ENCODE measurements at places on chromosomes 2 and 18. TPM values are rescaled to one million over a fixed set of nuclear protein-coding genes. Genes with fewer than 3 reads are reported as not detected.
A peak's percentile ranks its signal among the peaks of the same experiment; 100 is the strongest.

- no peaks in the 10 kb centered on the region for H3K36me3 ChIP-seq
- no peak overlapping the region for H3K27ac ChIP-seq
- no peak overlapping the region for H3K4me3 ChIP-seq
- H3K27me3 ChIP-seq, result no peaks in the 10 kb centered on the region
These were observed 319.8 kb downstream of the ETAA1 start for GRCh38 chr2:67716895-67717396.

GRCh38 chr2:102696463-102696862 lies 65.4 kb upstream of the TMEM182 start:
- no peaks in the 10 kb centered on the region for H3K36me3 ChIP-seq
- no peaks in the 10 kb centered on the region for H3K4me1 ChIP-seq
- no peak overlapping the region for H3K27ac ChIP-seq
- H3K27me3 ChIP-seq, result no peaks in the 10 kb centered on the region
- no peak for DNase-seq

- H3K27me3 ChIP-seq, result no peaks in the 10 kb centered on the region
- DNase-seq, result no peak
- H3K36me3 ChIP-seq, result no peaks in the 10 kb centered on the region
- H3K4me3 ChIP-seq, result no peak overlapping the region
- no peak overlapping the region for H3K27ac ChIP-seq
These were observed 524.0 kb downstream of the SOX11 start for GRCh38 chr2:6216234-6216633.

DNA sequence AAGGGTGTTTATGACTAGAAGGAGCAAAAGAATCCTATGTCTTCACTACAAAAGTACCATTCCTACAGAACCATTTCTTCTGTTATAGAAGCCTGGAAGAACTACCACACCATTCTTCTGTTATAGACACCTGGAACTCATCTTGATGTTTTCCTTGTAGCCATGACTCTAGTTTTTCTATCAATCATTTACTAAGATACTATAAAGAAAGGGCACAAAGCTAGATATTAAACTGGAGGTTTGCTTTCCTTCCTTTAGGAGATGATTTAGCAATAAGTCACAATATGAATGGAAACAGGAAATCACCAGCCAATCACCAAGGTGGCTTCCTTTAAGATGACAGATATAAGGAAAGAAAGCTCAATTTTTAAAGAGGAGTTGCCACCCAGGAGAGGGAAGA lies 100.3 kb upstream of the NEUROD1 start:
- no peaks in the 10 kb centered on the region for H3K36me3 ChIP-seq
- peaks cover 19% of the 10 kb centered on the region for H3K4me1 ChIP-seq
- no peak overlapping the region for H3K27ac ChIP-seq
- H3K27me3 ChIP-seq, result peaks cover 6% of the 10 kb centered on the region
- no peak overlapping the region for H3K4me3 ChIP-seq

DNA sequence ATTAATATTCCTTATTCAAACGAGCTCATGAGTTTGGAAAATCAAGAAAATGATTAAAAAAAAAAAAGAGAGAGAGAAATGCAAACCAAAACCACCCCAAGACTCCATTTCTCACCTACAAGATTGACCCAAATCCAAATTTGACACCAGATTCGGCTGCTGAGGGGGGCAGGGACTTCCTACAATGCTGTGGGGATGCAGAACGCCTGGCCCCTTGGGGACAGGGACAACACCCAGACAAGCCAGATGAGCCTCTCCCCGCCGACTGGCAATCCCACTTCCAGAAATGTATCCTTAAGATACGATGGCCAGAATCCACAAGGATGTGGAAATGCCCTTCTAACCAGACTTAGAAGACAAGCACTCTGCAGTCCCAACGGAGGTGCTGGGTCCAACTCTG lies 20.7 kb downstream of the BOK start:
- peaks cover 12% of the 10 kb centered on the region for H3K36me3 ChIP-seq
- H3K4me3 ChIP-seq, result no peak overlapping the region
- no peaks in the 10 kb centered on the region for H3K4me1 ChIP-seq
- no peaks in the 10 kb centered on the region for H3K27me3 ChIP-seq

DNA sequence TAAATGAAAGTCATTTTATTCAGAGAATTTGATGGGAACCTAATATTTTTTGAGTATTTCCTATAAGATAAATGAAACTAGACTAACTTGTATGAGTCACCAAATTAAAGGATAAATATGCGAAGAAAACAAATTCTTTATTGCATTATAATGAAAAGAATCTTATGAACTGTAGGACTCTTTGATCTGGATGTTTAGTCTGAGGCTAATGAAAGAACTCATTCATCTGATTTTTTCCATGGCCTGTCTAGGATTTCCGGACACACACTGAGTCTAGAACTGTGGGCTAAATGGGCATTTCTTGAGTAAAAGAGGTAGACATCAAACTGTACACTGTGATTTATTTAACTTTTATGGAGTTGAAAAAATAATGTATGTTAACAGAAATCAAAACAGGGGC lies 43.0 kb downstream of the ZNF519 start:
- H3K4me3 ChIP-seq, result no peak overlapping the region
- no peaks in the 10 kb centered on the region for H3K27me3 ChIP-seq
- H3K36me3 ChIP-seq, result no peaks in the 10 kb centered on the region
- DNase-seq, result no peak
- no peak overlapping the region for H3K27ac ChIP-seq
- no peaks in the 10 kb centered on the region for H3K4me1 ChIP-seq

DNA sequence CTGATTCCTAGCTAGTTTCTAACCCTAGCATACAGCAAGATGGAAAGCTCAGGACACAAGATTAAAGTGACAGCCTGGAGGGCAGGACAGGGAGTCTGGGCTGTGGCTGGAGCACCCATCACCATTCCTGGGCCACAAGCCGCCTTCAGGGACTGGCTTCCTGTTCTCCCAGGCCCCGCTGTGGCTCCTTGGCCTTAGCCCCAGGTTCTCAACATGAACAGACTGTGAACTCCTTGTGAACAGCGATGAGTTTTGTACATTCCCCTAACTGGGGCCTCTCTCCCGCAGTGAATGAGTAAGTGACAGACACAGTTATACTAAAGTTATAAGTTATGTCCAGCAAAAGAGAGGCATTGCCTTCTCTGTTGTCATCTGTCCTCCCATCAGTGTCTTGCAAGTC lies 35.9 kb upstream of the SLC14A1 start:
- no peaks in the 10 kb centered on the region for H3K4me1 ChIP-seq
- H3K36me3 ChIP-seq, result no peaks in the 10 kb centered on the region
- no peak for DNase-seq

- no peaks in the 10 kb centered on the region for H3K4me1 ChIP-seq
- H3K27ac ChIP-seq, result no peak overlapping the region
- H3K4me3 ChIP-seq, result no peak overlapping the region
- no peak for DNase-seq
These were observed 13.4 kb upstream of the NEMP2 start for GRCh38 chr2:190547886-190548285.

- no peaks in the 10 kb centered on the region for H3K27me3 ChIP-seq
- no peaks in the 10 kb centered on the region for H3K4me1 ChIP-seq
- H3K27ac ChIP-seq, result no peak overlapping the region
- H3K4me3 ChIP-seq, result no peak overlapping the region
- no peaks in the 10 kb centered on the region for H3K36me3 ChIP-seq
These were observed 250.3 kb downstream of the SLC4A3 start for GRCh38 chr2:219877728-219878127.

DNA sequence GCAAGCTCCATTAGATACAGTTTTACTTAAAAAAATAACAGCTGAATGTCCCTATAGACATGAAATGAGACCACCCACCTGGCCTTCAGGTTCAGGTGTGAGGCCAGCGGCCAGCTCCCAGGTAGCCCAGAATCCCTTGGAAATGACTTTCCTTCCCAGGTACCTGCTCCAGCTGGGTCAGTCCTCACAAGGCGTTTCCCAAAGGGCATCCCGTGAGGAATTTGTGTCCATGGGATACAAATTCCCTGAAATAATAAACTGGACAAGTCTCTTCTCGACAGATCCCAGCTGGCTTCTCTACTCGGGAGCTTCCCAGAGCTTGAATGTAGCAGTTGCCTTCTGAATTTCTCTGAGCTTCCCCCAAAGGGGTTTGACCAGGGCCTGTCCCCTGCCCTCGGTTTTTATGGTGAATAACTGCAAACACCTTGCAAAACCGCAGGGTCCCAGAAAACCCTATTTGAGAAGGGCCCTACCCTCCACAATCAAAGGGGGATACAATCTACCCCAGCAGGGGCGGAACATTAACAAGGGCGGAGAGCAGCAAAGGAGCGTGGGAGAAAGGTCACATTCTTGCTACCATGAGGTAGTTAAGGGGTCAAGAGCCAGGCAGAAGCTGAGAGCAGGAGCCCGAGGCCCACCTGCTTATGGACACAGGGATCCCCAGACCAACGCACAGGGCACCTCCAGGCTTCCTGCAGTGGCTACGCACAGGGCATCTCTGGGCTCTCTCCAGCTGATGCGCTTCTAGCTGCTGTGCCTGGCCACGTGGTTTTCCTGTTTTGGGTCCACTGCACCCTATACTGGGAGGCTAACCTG lies 107.7 kb downstream of the HDAC4 start:
- H3K27ac ChIP-seq, result no peak overlapping the region
- DNase-seq, result no peak
- no peak overlapping the region for H3K4me3 ChIP-seq
- no peaks in the 10 kb centered on the region for H3K36me3 ChIP-seq
- H3K27me3 ChIP-seq, result no peaks in the 10 kb centered on the region

- H3K4me3 ChIP-seq, result no peak overlapping the region
- H3K4me1 ChIP-seq, result peaks cover 4% of the 10 kb centered on the region
- no peaks in the 10 kb centered on the region for H3K27me3 ChIP-seq
- no peak for DNase-seq
- H3K27ac ChIP-seq, result no peak overlapping the region
These were observed 118.8 kb downstream of the MGAT5 start for GRCh38 chr2:134372611-134373131.

GRCh38 chr2:8101614-8102277 lies 580.1 kb upstream of the ID2 start:
- H3K27ac ChIP-seq, result no peak overlapping the region
- H3K4me3 ChIP-seq, result no peak overlapping the region
- H3K36me3 ChIP-seq, result no peaks in the 10 kb centered on the region
- H3K4me1 ChIP-seq, result no peaks in the 10 kb centered on the region
- H3K27me3 ChIP-seq, result no peaks in the 10 kb centered on the region

- H3K36me3 ChIP-seq, result no peaks in the 10 kb centered on the region
- no peak overlapping the region for H3K27ac ChIP-seq
- peaks cover 39% of the 10 kb centered on the region for H3K4me1 ChIP-seq
- no peaks in the 10 kb centered on the region for H3K27me3 ChIP-seq
- no peak for DNase-seq
These were observed 33.9 kb downstream of the MBP start for GRCh38 chr18:77098538-77099174.

DNA sequence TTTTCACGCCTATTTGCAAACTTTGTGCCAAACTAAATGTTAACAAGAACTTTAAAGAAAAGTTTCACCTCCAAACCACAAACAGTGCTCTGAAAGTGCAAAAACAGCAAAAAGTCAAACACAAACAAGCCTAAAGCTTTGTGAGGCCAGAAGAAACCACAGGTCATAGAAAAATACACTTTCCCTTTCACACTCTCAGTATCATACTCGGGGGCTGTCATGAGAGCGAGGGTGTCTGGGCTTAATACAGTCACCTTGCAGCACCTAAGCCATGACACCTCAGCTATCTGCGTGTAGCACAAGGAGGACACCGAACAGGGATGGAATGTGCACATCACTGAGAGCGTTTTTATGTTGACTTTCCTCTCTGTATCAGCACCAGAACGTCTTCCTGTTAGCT lies 26.6 kb upstream of the SEH1L start:
- H3K36me3 ChIP-seq, result no peaks in the 10 kb centered on the region
- no peaks in the 10 kb centered on the region for H3K4me1 ChIP-seq
- no peaks in the 10 kb centered on the region for H3K27me3 ChIP-seq
- no peak for DNase-seq
- no peak overlapping the region for H3K27ac ChIP-seq

- H3K4me3 ChIP-seq, result peak overlapping the region; percentile 57
- peak overlapping the region; percentile 89 for H3K27ac ChIP-seq
- DNase-seq, result no peak
- peaks cover 13% of the 10 kb centered on the region for H3K4me1 ChIP-seq
- H3K27me3 ChIP-seq, result peaks cover 90% of the 10 kb centered on the region
These were observed 1.8 kb upstream of the BCL11A start for GRCh38 chr2:60555066-60555782.

DNA sequence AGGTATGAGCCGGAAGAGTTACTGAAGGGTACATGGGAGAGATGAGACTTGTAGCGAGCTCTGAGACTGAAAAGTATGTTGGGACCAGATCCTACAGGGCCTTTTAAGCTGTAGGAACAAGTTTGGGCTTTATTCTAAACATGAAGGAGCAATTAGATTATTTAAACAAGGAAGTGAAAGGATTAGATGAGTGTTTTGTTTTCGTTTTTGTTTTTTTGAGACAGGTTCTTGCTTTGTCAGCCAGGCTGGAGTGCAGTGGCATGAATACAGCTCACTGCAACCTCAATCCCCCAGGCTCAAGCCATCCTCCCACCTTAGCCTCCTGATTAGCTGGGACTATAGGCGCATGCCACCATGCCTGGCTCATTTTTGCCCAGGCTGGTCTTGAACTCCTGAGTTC lies 110.7 kb downstream of the C1D start:
- no peak overlapping the region for H3K27ac ChIP-seq
- H3K4me3 ChIP-seq, result no peak overlapping the region
- H3K36me3 ChIP-seq, result no peaks in the 10 kb centered on the region
- DNase-seq, result no peak
- no peaks in the 10 kb centered on the region for H3K27me3 ChIP-seq

DNA sequence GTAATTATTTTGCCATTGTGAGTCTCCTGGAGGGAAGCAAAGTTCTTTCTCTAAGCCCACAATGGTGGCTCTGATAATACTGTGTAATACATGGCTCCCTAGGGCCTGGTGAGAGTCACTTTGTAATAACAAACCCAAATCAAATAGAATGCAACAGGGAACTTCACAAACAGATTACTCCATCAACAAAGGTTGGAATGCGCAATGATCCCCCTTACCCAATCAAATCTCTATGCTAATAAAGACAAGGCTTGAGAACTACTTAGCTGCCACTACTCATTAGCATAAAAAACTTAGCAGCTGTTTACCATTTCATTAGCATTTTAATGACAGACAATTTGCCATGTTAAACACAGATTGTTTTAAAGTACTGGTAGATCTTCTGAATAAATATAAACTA lies 285.6 kb upstream of the SESTD1 start:
- no peaks in the 10 kb centered on the region for H3K36me3 ChIP-seq
- H3K27me3 ChIP-seq, result no peaks in the 10 kb centered on the region
- H3K4me1 ChIP-seq, result no peaks in the 10 kb centered on the region
- no peak overlapping the region for H3K4me3 ChIP-seq
- H3K27ac ChIP-seq, result no peak overlapping the region

DNA sequence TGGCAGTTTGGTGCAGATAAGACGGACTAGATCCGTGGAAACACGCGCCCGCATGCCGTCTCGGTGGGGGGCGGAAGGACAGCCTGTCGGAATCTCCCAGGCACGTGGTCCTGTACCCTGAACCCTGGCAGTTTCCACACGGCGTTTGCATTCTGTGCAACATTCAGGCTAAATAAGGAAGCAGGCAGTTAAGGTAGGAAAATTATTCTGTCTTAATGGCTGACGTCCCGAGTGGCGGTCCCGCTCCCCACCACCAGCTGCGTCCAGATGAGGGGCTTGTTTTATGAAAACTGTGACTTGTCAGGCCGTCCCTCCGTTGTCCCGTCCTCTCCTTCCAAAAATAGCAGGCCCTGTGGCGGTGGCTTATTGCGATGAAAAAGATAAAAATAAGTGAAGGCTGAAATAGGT lies 120.2 kb downstream of the NFATC1 start:
- H3K36me3 ChIP-seq, result no peaks in the 10 kb centered on the region
- no peak overlapping the region for H3K27ac ChIP-seq
- no peaks in the 10 kb centered on the region for H3K27me3 ChIP-seq

Gene FAM228B
- total RNA-seq, result 16.4 TPM

Gene PLCL1
- 2.0 TPM for total RNA-seq

Gene CXCR1
- not detected for total RNA-seq

Gene TTC31
- total RNA-seq, result 11.2 TPM

Gene ELP2
- 26.3 TPM for total RNA-seq

Gene KLF7
- total RNA-seq, result 24.8 TPM

Gene FSIP2
- 0.04 TPM for total RNA-seq

Gene FBXO48
- 0.61 TPM for total RNA-seq

Gene PCGF1
- total RNA-seq, result 4.4 TPM

Gene UGT1A8
- 1.3 TPM for total RNA-seq

Gene GRP
- total RNA-seq, result not detected

Data from esophagus squamous epithelium (tissue), 5 donors.